Common myeloid progenitor, CD34-positive (primary cell): ENCODE measurements at places on chromosomes 11 and 22.

- peak; percentile 36 for DNase-seq
Observed at GRCh38 chr22:32836280-32837123, 35.0 kb downstream of the TIMP3 start.

DNA sequence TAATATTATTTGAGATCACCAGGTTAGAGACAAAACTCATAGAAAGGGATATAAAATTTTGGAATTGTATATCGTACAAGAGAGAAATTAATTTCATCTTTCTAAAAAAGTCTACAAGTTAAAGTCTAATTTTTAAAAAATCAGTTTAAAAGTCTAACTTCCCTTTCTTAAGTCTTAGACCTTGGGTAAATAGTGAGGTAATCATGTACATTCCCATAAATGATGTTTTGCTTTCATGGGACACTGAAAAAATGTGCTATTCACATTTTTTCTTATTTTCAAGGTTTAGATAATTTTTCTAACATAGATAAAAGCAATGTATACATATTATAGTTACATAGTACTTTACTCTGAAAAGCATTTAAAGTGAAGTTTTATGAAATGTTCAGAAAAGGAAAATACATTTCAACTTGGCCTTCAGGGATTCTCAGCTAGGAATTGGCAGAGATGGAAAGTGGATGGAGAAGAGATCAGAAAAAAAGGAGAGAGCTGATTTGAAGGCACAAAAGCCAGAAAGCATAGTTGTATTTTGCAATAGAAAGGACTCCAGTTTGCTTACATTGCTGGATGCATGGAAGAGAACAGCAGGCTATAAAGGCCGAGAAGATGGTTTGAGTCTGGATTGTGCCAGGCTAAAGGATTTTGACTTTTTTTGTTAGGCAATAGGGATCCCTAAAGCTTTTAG lies 194.0 kb downstream of the CASP12 start:
- no peak for DNase-seq

GRCh38 chr11:10864688-10865087 lies 6.8 kb upstream of the ZBED5 start:
- DNase-seq = no peak

DNA sequence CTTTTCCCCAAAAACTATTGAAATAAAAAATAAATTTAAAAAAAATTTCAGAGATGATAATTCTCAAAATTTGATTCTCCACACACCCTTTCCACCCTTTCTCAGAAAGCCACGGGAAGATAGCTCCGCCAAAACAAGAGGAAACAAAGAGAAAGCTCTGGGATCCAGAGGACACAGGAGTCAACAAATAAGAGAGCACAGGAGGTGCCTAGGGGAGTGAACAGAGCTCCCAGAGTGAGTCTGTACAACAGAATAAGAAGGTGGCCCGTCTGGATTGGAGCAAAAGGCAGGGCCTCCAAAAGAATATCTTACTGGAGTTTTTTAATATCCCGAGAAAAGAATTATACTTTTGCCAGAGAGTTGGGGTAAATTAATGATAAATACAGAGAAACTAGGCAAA lies 96.3 kb upstream of the DRD2 start:
- no peak for DNase-seq

DNA sequence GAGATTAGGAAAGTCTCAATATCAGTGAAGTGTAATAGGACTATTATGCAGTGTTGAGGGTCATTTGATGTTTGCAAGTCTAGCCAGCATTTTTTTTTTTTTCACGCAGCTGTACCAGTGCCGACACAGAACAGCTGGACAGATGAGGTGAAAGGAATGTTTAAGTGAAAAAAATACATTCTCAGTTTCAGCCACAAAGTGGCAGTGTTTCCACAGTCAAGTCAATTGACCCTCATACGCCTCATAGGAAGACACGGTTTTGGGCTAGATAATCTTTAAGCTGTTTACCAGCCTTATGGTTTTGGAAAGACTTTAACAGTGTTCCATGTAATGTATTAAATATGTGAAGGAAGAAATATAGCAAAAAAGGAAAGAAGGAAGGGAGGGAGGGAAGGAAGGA lies 349.9 kb upstream of the ANO3 start:
- peak; percentile 26 for DNase-seq

GRCh38 chr22:49983148-49984042 lies 22.8 kb downstream of the PIM3 start:
- DNase-seq = peak; percentile 57

- DNase-seq = no peak
Observed at GRCh38 chr22:31897842-31898805, 46.2 kb upstream of the YWHAH start.

DNA sequence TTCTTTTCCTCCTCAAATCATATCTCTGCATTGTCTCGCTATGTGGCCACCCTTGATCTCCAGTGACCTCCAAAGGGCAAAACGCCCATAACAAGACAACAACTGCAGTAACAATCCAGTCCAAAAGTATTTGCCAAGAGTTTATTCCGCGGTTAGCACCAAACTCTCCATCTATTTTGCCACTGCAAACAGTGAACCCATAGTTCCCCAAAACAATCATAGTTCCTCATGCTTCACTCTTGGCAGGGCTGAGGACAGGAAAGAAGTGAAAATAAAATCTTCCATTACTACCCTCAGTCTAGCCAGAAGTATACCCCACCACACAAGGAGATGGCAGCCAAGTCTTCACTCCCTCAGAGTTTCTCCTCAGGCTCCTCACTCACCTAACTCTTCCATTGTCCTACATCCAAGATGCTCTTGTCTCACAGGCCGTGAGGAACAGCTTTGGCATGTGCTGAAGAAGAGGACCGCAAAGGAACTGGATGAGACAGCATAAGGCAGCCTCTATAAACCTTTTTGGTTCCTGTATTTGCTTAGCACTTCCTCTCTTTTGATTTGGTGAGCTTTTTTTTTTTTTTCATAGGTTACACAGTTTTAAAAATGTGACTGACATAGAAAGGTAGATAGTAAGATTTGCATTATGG lies at the start of gene LPXN:
LPXN (minus strand) TSS at position 480 of the 644 bp plus-strand sequence; CDS start at position 396, 84 bp downstream.
- DNase-seq = peak; percentile 84

DNA sequence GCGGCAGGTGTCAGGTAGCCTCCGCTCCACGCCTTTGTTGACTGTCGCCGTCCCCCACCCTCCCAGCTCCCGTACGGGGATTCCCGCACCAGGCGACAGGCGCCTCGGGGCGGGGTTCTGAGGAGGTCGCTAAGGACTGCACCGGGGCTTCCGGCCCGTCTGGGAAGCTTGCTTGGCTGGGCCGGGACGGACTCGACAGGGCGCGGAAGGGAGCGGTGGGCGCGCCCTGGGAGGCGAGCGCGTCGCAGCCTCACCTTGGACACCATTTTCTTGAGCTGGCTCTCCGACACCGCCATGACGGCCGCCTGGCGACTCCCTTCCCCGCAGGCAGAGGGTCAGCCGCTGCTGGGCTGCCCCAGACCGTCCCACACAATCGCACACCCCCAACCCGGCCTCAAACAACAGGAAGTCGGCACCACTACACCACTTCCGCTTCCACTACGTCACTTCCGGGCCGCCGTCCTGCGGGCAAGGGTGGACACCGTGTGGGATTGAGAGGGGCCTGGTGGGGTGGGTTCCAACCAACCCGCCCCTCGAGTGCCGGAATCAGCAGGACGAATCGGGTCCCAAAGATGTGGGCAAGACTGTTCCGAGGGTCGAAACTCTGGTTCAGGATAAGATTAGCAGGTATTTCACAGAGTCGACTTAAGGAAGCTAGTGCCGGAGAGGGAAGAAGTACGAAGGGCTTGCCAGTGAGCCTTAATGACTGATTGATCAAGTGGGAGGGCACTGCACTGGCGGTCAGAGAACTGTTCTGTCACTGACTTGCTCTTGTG lies at the start of gene TSG101:
TSG101 (minus strand) TSS at position 422 of the 776 bp plus-strand sequence; CDS start at position 296, 126 bp downstream.
- peak; percentile 94 for DNase-seq

DNA sequence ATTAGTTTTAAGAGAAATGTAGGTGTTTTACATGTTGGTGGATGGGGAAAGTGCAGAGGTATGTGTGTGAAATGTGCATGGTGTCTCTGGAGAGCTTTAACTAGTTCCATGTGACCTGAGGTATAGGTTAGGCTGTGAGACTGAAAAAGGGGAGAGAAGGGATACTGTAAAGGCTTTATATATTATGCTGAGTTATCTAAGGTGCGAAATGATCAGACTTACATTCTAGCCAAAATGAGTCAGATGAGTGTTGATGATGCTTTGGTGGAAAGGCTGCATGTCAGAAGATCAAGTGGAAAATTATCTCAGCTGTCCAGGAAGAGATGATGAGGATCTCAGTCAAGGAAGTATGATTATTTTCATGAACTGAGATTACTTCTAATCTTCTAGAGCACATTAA lies 15.8 kb downstream of the ACAT1 start:
- no peak for DNase-seq

GRCh38 chr11:45079075-45079444 lies 67.4 kb upstream of the PRDM11 start:
- no peak for DNase-seq

- no peak for DNase-seq
Observed at GRCh38 chr11:124801014-124801413, 808 bp upstream of the MSANTD2 start.

DNA sequence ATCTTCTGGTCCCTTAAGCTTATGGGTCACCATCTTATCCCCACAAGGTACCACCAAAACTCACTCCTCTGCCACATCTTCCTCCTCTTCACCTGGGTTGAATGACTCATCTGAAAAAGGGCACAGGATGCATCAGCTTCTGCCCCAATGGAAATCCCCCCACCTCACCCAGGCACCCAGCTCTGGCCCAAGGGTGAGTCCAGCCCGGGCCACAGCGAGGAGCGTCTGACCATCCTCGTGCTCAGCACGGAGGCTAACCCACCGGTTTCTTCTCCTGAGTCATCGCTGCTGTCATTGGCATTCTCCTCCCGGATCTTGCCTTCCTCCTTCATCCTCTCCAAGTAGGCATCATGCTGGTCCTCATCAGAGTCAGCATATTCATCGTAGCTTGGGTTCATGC lies 5.3 kb upstream of the TNKS1BP1 start:
- no peak for DNase-seq

DNA sequence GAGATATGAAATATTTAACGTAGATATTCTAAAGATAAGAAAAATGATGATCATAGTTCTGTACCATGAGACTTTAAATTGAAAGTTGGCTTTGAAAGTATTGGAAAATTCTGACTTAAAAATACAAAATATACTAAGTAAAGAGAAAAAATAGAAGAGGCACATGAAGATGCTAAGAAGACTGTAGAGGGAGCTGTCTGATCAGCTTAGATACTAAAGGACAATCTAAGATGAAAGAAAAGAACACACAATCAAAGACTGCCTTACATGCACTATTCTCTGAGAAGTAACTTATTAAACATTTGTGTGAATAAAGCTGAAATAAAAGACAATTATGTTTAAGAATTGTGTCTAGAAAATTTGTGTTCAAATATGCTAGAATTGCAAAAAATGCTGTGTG lies 55.1 kb downstream of the RBMXL2 start:
- peak; percentile 16 for DNase-seq

- no peak for DNase-seq
Observed at GRCh38 chr11:12725863-12726682, 51.9 kb downstream of the TEAD1 start.

GRCh38 chr22:23410411-23410810 lies 169.7 kb downstream of the IGLL1 start:
- DNase-seq = no peak

- peak; percentile 43 for DNase-seq
Observed at GRCh38 chr22:40819599-40820140, 524 bp upstream of the SLC25A17 start.

GRCh38 chr11:115290893-115291292 lies 213.3 kb downstream of the CADM1 start:
- DNase-seq = no peak

- DNase-seq = peak; percentile 67
Observed at GRCh38 chr11:35030716-35031213, 108.2 kb upstream of the CD44 start.

- no peak for DNase-seq
Observed at GRCh38 chr11:116775975-116776374, 3.2 kb upstream of the BUD13 start.

DNA sequence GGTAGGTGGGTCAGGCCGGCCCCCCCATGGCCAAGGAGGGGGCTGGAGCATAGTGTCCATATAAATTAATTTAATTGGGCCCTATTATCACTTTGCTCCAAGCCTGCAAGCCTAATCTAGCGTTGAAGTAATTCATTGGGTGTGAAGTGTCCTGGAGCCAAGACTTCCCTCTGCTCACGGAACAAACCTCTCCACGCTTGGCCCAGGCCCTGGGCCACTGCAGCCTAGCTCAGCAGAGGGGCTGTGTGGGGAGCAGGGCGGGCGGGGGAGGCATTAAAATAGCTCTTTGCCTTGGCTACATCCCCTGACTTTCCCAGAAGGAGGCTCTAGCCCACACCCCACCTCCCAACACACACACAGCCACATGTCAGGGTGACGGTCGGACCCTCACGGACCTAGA lies 73.5 kb downstream of the THAP12 start:
- DNase-seq = no peak

GRCh38 chr11:118896472-118896913 lies 12.8 kb downstream of the CXCR5 start:
- DNase-seq = no peak

DNA sequence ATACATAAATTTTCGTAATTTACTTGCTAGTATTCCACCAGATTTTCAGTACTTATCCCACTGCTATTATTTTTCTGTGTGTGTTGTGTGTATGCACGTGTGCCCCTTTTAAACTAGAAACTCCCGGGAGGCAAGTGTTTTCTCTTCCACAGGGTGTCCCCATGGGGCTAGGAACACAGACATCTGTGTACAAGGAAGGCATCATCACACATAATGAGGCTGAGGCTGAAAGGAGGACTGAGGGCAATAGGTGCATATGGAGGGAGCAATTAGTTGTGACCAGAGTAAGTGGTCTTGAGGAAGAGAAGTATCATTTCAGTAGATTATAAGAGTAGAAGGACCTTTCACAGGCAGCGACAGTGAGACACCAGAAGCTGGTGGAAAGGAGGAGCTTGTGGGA lies 2.1 kb upstream of the DPAGT1 start:
- DNase-seq = no peak

- no peak for DNase-seq
Observed at GRCh38 chr11:30457087-30457486, 129.1 kb downstream of the MPPED2 start.

DNA sequence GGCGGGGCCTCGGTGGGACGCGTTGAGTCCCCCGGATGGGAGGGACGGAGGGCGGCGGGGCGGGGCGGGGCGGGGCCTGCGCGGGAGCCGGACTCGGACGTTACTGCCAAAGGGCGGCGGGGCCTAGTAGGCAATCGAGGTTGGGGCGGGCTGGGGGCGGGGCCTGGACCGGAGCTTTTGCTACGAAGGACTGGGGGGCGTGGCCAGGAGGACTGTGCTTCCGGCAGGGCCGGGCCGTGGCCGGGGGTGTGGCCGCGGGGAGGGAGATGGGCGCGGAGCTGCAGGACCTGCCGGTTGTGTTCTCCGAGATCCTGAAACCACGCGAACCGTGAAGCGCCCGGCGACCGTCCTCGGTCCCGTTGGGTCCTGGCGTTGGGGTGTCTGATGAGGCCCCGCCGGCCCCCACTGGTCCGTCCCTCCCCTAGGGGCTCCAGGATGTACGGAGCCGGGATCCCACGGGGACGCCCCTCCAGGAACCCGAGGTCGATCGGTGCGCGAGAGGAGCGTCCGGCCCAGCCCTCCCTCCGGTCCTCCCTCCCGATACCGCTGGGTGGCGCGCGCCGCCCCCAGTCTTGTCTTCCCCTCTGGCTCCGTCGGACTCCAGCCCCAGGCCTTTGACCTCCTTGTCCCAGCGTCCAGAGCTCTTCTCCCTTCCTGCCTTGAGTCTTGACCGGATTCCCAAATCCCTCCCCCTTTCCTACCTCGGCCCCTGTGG lies 648 bp upstream of the NUDT8 start:
- peak; percentile 98 for DNase-seq

- DNase-seq = no peak
Observed at GRCh38 chr11:131833366-131833765, 463.0 kb downstream of the NTM start.
